ENCODE measurements at places on chromosomes 2 and 18.

GRCh38 chr2:3729055-3729448, 25.7 kb downstream of the DCDC2C start:
- DNase-seq: no peak

DNA sequence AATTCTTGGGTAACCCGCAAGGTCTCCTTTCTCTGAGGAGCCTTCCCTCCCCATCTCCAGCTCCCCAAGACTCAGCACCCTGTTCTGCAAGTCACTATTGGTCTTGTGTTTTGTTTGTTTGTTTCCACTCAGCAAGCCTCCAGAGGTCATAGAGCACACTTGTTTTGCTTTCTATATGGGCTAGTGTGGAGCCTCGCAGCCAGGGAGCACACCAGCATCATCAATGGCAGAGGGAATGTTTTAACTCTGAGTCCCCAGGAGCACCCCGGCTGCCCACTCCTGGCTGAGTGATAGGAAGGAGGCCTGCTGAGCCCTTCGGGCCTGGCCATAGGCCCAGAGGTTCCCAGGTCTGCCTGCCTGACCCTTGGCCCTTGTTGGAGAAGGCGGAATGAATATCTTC, 36.6 kb downstream of the GLI2 start:
- no peak for DNase-seq

DNA sequence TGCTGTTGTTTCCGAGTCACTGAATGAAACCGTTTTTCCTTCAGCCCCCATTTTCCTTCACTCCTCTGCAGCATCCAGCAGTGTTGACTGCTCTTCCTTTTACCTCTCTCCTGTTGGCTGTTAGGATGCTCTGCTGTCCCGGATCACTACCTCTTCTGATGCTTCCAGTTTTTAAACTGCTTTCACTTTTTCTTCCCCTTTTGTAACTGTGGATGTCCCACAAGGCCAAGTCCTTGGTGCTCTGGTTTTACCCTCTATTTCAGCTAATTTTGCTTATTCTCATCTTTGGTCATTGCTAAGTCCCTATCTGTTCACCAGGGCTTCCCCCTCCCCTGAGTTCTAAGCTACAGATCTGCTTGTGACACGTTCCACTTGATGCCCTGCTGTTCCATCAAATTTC, 39.4 kb upstream of the MAP4K3 start:
- DNase-seq: no peak

DNA sequence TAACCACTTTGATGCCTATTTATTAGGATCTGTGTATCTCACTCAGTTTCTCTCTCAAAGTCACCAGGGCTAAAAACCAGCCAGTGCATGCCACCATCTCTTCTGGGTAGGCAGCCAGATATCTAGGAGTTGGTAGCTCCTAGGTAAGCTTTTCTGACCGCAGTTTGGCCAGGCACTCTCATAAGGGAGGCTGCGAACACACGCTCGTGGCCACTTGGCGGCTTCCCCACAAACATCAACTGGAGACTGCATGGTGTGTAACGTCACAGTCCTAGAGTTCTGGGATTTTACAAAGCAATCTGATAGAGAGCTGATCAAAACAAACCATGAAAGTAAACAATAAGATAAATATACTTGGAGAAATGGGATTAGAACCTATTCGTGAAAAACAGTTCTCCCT, 424.3 kb upstream of the ACVR2A start:
- DNase-seq: no peak

- DNase-seq: peak; percentile 2
Observed at GRCh38 chr2:156017341-156017885, 315.1 kb downstream of the NR4A2 start.

GRCh38 chr2:48605482-48606175, 12.0 kb upstream of the GTF2A1L start:
- DNase-seq: no peak

- no peak for DNase-seq
Observed at GRCh38 chr18:80042785-80043184, 8.6 kb downstream of the RBFA start.

GRCh38 chr2:122108186-122108585, 352.7 kb downstream of the TSN start:
- no peak for DNase-seq

All from kidney (tissue), 22 donors.